Endodermal cell (in vitro differentiated cells): ENCODE measurements at places on chromosomes 5 and 9. TPM values are rescaled to one million over a fixed set of nuclear protein-coding genes. Genes with fewer than 3 reads are reported as not detected.
A peak's percentile ranks its signal among the peaks of the same experiment; 100 is the strongest.

DNA sequence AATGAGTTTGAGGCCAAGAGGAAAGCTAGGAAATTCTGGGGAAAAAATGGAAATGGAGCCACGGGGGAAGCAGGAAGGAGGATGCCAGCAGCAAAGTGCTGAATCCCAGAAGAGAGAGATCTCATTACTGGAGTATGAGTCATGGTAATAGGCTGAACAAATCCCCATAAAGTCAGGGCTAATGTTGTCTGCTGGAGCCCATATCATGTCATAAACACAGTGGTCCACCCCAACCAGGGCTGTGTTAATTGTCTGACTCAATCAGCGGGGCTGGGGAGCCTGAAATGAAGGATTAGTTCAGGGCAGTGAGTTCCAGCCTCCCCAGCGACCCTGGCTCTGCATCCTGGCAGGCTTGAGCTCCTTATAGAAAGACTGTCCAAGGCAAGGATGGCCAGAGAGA, 68.8 kb downstream of the TLR4 start:
- H3K27me3 ChIP-seq, result peaks cover 2% of the 10 kb centered on the region
- peaks cover 11% of the 10 kb centered on the region for H3K4me1 ChIP-seq
- no peak for DNase-seq
- no peak overlapping the region for H3K4me3 ChIP-seq

GRCh38 chr5:127441799-127442484, 75.5 kb upstream of the PRRC1 start:
- no peak overlapping the region for H3K4me3 ChIP-seq
- no peaks in the 10 kb centered on the region for H3K36me3 ChIP-seq
- no peak overlapping the region for H3K27ac ChIP-seq
- no peaks in the 10 kb centered on the region for H3K27me3 ChIP-seq

- H3K4me1 ChIP-seq, result peaks cover 7% of the 10 kb centered on the region
- H3K27me3 ChIP-seq, result peaks cover 36% of the 10 kb centered on the region
These were observed 2.4 kb upstream of the ZSWIM6 start for GRCh38 chr5:61329550-61330128.

DNA sequence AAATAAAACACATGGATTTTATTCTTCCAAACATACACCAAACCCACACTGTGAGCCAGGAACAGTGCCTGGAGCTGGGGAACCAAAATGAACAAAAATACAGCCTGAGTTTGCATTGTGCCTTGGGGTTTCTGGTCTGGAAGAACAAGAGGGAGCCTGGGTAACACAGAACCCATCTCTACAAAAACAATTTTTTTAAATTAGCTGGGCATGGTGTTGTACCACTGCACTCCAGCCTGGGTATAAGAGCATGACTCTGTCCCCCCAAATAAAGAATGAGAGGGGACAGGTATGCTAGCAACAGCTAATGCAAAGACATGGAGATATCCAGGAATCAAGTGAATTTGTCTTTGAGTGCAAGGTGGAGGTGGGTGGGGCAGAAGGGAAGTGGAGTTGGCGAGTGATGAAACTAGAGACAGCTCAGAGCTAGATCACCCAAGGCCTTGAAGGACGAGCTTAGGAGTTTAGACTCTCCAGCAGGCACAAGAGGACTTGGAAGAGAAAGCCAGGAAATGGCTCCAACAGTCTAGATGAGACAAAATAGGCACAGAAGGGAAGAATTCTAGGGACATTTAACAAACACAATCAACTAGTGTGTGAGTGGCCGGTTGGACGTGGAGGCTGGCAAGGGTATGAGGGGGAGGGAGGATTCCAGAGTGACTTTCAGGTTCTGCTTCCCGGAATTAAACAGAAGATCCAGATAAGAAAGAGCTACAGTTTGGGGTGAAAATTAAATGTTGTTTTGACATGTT, 47.4 kb downstream of the FNBP1 start:
- H3K27ac ChIP-seq, result no peak overlapping the region
- H3K4me1 ChIP-seq, result no peaks in the 10 kb centered on the region
- no peak for DNase-seq
- no peaks in the 10 kb centered on the region for H3K27me3 ChIP-seq
- H3K36me3 ChIP-seq, result peaks cover 9% of the 10 kb centered on the region
- H3K4me3 ChIP-seq, result no peak overlapping the region

DNA sequence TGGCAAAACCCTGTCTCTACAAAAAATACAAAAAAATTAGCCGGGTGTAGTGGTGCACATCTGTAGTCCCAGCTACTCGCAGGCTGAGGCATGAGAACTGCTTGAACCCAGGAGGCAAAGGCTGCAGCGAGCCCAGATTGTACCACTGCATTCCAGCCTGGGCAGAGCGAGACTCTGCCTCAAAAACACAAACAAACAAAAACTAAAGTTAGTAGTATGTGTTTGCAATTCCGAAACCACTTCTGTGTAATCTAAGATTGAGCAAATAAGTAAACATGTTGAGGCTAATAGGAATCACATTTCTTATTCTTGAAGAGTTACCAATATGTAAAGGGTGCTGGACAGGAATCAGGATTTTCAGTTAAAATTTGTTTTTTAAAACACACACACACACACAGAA, 70.0 kb upstream of the SUSD1 start:
- no peaks in the 10 kb centered on the region for H3K4me1 ChIP-seq
- DNase-seq, result no peak
- no peak overlapping the region for H3K27ac ChIP-seq
- H3K36me3 ChIP-seq, result peaks cover 25% of the 10 kb centered on the region

DNA sequence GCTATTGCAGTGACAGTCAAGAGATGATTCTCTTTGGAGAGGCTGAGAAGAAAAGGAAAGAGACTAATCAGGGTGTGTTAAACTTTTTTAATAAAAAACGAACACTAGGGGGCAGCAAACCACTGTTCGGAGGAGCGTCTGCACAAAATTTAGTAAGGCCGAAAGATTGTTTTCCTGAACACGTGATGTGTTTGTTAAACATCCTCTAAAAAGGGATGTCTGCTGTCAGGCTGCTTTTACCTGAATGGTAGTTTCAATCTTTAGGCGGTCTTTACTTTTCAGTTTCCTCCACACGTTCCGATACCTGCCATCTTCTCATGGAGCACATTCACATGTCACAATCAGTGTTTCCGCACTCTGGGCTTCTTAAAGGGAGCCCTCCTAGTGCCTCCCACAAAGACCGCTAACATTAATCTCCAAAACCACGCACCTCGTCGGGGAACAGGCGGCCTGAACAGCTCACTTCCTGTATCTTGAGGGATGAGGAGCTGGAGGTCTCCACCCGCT, 125.2 kb downstream of the GPBP1 start:
- H3K4me1 ChIP-seq, result peaks cover under 1% of the 10 kb centered on the region
- DNase-seq, result peak; percentile 69
- no peak overlapping the region for H3K27ac ChIP-seq
- H3K27me3 ChIP-seq, result no peaks in the 10 kb centered on the region

DNA sequence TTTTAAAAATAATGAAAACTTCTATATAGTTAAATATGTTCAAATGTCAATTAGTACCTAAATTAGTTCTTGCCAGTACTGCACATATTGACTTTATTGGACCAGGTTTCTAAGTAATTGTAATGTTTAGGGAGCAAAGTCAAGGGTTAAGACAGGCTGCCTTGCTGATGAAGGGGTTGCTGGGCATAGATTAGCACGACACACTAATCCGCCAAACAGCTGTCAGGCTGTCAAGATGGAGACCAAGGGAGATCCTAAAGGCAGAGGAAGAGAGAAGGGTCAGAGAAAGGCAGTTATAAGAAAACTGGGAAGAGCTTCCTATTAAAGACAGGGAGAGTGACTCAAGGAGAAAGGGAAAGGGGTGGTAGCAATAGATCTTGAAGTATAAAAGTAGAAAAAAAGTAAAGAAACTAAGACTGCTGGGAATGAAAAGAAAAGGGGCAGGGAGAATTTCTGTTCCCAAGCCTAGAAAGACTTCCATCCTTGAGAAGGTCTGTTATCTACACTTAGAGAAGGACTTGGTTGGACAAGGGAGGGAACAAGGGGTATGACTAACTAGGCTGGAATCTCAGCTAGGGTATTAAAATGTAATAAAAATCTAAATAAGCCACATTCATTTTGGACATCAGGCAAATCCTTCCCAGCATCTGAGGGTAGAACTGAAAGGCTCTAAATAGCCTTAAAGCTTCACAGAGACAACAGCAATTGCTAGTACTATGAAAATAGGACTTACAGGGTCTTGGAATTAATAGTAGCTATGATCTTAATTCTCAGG, 188.7 kb downstream of the FBXL17 start:
- no peaks in the 10 kb centered on the region for H3K4me1 ChIP-seq
- no peaks in the 10 kb centered on the region for H3K36me3 ChIP-seq
- no peak for DNase-seq
- no peak overlapping the region for H3K27ac ChIP-seq
- H3K27me3 ChIP-seq, result no peaks in the 10 kb centered on the region

GRCh38 chr9:36749461-36749860, 176.8 kb downstream of the MELK start:
- no peak overlapping the region for H3K4me3 ChIP-seq
- peaks cover 69% of the 10 kb centered on the region for H3K27me3 ChIP-seq
- no peak for DNase-seq
- no peaks in the 10 kb centered on the region for H3K36me3 ChIP-seq
- no peak overlapping the region for H3K27ac ChIP-seq
- H3K4me1 ChIP-seq, result no peaks in the 10 kb centered on the region

GRCh38 chr5:117615226-117615625, 1040.6 kb upstream of the SEMA6A start:
- H3K27me3 ChIP-seq, result no peaks in the 10 kb centered on the region
- no peak for DNase-seq
- H3K4me1 ChIP-seq, result no peaks in the 10 kb centered on the region
- no peaks in the 10 kb centered on the region for H3K36me3 ChIP-seq

DNA sequence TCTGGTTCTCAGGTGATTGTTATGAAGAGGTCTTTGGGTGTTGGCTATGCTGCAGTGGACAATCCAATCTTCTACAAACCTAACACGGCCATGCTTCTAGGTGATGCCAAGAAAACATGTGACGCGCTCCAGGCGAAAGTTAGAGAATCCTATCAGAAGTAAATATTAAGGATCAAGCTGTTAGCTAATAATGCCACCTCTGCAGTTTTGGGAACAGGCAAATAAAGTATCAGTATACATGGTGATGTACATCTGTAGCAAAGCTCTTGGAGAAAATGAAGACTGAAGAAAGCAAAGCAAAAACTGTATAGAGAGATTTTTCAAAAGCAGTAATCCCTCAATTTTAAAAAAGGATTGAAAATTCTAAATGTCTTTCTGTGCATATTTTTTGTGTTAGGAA, 101.3 kb downstream of the NNT start:
- no peak overlapping the region for H3K27ac ChIP-seq
- H3K27me3 ChIP-seq, result no peaks in the 10 kb centered on the region
- H3K4me3 ChIP-seq, result no peak overlapping the region
- no peak for DNase-seq
- peaks cover 28% of the 10 kb centered on the region for H3K36me3 ChIP-seq
- no peaks in the 10 kb centered on the region for H3K4me1 ChIP-seq

GRCh38 chr5:22908586-22908985, 55.4 kb upstream of the CDH12 start:
- no peak overlapping the region for H3K27ac ChIP-seq
- no peak overlapping the region for H3K4me3 ChIP-seq
- H3K36me3 ChIP-seq, result no peaks in the 10 kb centered on the region
- H3K27me3 ChIP-seq, result no peaks in the 10 kb centered on the region
- peaks cover 4% of the 10 kb centered on the region for H3K4me1 ChIP-seq
- no peak for DNase-seq

GRCh38 chr9:1001838-1002237, 25.4 kb downstream of the DMRT3 start:
- H3K4me3 ChIP-seq, result no peak overlapping the region
- no peaks in the 10 kb centered on the region for H3K27me3 ChIP-seq
- no peak for DNase-seq

DNA sequence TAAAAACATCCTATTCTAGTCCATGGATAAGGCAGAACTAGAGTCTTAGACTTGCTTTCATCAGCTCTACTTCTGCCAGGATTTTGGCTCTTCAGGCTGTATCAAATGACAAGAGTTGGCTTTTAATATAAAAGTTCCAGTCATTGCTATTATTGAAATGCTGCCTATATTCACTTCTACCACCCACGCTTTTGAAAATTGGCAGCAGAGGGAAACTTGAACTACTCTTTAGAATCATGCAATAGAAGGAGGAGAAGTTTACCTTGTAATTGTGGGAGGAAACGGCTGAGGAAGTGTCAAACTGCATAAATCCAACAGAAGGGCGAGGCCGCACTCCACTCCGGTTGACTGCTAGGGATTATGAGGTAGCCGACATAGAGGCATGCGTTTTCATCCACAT, 122.6 kb upstream of the BASP1 start:
- no peak for DNase-seq
- no peaks in the 10 kb centered on the region for H3K4me1 ChIP-seq
- H3K36me3 ChIP-seq, result no peaks in the 10 kb centered on the region
- no peaks in the 10 kb centered on the region for H3K27me3 ChIP-seq
- H3K4me3 ChIP-seq, result no peak overlapping the region

DNA sequence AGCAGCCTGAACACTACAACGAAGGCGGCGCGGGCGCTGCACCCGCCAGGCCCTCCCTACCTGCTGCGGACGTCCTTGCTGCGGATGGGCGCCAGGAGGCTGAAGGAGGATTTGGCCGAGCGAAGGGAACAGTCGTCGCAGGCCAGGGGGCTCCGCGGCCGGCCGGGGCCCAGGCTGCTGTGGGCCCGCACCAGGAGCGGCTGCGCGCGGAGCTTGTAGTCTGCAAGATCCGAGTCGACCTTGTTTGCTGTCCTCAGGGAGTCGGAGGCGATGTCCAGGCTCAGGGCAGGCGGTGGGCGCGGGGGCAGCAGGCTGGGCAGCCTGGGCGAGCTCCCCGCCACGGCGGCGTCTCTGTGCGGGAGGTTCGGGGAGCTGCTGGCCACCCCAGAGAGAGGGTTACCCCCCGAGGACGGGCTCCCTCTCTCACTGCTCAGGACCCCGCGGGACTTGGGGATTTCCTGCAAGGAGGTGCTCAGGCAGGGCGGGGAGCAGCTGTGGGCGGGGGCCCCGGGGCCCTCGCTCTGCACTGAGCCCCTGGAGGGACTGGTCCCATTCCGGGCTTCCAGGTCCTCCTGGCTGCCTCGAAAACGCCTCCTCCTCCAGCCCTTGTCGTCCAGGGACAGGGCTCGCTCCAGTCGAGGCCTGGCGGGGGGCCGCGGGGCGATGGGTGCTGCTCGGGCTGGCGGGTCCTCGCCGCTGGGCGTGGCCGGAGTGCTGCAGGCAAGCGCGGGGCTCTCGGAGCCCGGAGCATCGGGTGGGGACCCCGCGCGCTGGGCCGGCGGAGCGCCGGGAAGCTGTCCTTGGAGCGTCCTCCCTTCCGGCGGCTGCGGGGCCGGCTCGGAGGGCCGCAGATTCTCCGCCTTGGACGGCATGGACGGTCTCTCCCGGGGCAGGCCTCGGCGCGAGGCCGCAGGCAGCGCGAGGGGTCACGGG, 831 bp downstream of the INPP5E start:
- no peaks in the 10 kb centered on the region for H3K27me3 ChIP-seq
- peaks cover 35% of the 10 kb centered on the region for H3K36me3 ChIP-seq
- peaks cover 9% of the 10 kb centered on the region for H3K4me1 ChIP-seq
- DNase-seq, result peak; percentile 75
- H3K27ac ChIP-seq, result no peak overlapping the region

- no peak overlapping the region for H3K27ac ChIP-seq
- no peaks in the 10 kb centered on the region for H3K27me3 ChIP-seq
- DNase-seq, result no peak
- H3K4me1 ChIP-seq, result peaks cover 3% of the 10 kb centered on the region
- no peaks in the 10 kb centered on the region for H3K36me3 ChIP-seq
- no peak overlapping the region for H3K4me3 ChIP-seq
These were observed 8.4 kb upstream of the RGS7BP start for GRCh38 chr5:64497386-64497785.

GRCh38 chr5:138668451-138669380, 84.5 kb upstream of the CTNNA1 start:
- H3K27me3 ChIP-seq, result no peaks in the 10 kb centered on the region
- DNase-seq, result no peak
- H3K36me3 ChIP-seq, result no peaks in the 10 kb centered on the region
- no peak overlapping the region for H3K4me3 ChIP-seq
- H3K4me1 ChIP-seq, result no peaks in the 10 kb centered on the region

ATG12 gene
- 57.5 to 71.2 TPM (median 57.8 TPM) in 3 replicates for total RNA-seq

SOX30 gene
- total RNA-seq, result 0.36 and 0.48 TPM in 2 replicates

PFN3 gene
- not detected in 3 replicates for total RNA-seq

OR1K1 gene
- total RNA-seq, result not detected in 3 replicates

SEMA6A gene
- total RNA-seq, result 325 and 328 TPM in 2 replicates

SPRY4 gene
- total RNA-seq, result 157 and 164 TPM in 2 replicates
